ENCODE measurements at places on chromosomes 2 and 18.

- DNase-seq, result no peak
These were observed 80.7 kb downstream of the ACSL3 start for GRCh38 chr2:222941510-222942032.

- DNase-seq, result no peak
These were observed 397.2 kb upstream of the CDH19 start for GRCh38 chr18:67001052-67001451.

- DNase-seq, result no peak
These were observed 248.8 kb upstream of the FN1 start for GRCh38 chr2:215684448-215685237.

DNA sequence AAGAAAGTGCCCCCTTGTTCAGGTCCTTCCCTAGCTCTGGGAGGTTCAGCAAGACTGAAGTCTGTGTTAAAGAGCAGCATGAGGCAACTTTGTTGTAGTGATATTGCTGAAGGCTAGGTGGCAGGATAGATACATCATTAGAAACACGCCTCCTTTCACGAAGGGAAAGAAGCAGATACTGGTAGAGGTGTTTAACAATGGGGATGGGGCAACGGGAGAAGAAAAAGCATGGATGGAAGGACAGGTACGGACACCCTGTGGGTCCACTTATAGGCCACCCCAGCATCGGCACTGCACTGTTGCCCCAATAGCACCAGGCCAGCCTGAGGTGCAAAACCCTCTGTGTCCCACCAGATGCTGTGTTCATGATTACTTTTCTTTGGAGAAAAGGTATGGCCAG is 3.5 kb upstream of the IGFBP5 start:
- DNase-seq, result no peak

Measured in stimulated activated CD4-positive, alpha-beta T cell treated with anti-CD3 and anti-CD28 coated beads, Interleukin-1b, Interleukin-23, amount 100 ng/mL, for 48 hours (primary cell).